ENCODE measurements at places on chromosomes 11 and 22.

DNA sequence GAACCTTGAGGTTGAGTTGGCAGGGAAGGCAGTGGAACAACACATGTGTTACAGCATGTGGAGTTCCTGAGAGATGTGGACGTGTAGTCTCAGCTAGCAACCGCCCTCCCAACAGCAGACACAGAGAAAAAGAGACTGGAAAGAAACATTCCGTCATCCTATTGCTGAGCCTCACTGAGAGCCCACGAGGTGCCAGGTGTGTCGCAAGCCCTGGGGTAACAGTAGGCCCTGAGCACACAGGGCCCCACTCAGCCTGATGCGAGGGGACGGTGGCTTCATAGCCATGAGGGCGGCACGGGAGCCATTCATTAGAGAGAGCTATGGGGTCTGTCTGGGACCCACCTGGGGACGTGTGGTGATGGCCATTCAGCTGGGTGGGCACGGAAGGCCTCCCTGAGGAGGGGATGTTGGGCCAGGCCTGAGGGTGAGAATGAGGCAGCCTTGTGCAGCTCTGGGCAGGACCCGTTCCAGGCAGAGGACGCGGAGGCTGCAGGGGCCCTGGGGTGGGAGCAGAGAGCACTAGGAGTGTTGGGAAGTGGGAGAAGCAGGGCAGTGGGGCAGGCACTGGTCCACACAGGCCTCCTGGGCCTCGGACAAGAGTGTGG, 26.2 kb downstream of the MPPED1 start:
- DNase-seq: no peak

- DNase-seq: no peak
Measured at GRCh38 chr11:123051634-123052033, 10.3 kb downstream of the HSPA8 start.

DNA sequence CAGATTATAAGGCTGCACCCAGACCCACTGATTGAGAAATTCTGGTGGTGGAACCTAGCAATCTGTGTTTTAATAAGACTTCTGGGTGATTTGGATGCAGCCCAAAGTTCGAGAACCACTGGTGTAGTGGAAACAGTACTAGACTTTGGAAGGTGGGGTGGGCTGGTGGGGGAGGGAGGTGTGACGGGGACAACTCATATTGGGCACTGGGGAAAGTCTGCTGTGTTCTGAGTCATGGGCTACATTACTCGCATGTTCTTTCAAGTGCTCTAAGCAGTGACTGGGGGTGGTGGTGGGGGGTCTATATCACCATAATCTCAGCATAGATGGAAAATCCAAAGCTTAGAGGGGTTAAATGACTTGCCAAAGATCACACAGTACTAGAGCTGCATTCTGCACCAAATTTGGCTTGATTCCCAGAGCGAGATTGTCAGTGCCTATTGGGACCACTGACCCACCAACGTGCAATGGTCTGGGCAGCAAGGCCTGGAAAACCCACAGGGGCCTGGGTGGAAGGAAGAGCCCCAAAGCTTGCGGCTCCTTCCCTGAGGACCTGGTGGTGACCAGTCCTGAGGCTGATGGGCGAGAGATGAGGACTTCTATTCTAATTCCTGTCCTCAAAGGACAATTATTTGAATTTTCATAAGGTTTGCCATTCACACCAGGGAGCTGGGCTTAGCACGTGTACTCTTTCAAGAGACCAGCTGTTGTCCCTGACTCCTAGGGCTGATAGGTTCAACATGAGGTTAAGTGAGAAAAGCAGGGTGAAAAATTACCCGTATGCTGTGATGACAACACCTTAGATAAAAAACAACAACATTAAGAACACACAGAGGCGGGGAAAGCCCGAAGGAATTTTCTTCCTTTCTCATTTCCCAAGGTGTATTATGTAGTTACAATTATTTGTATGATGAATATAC, 77.5 kb upstream of the NARS2 start:
- DNase-seq: no peak

DNA sequence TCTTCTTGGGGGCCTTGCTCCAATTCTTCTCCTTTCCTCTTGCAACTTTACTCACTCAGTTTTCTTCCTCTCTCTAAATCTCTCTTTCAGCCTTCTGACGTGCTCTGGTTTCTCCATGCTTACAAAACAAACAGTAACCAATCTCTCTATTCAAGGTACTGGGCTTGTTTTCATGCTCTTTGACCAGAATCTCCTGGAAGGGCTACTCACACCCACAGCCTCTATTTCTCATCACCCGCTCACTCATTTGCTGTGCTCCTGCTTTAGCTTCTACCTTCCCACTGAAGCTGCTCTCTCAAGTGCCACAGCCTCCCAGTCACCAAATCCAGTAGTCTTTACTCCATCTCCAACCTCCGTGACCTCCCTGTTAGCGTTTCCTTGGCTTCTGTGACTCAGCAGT, 60.4 kb downstream of the SERGEF start:
- DNase-seq: no peak

- no peak for DNase-seq
Measured at GRCh38 chr11:109076870-109077269, 345.1 kb upstream of the C11orf87 start.

- no peak for DNase-seq
Measured at GRCh38 chr11:93493252-93493897, 49.8 kb downstream of the SMCO4 start.

GRCh38 chr11:14972581-14973495, 687 bp upstream of the CALCA start:
- no peak for DNase-seq

- peak; percentile 80 for DNase-seq
Measured at GRCh38 chr11:313787-314553, at the start of gene IFITM1. IFITM1 (plus strand) TSS chr11:314040; CDS start chr11:314171, 131 bp downstream.

GRCh38 chr11:119664063-119664572, 64.9 kb downstream of the NECTIN1 start:
- DNase-seq: no peak

- peak; percentile 75 for DNase-seq
Measured at GRCh38 chr11:35260342-35260985, 121.5 kb downstream of the CD44 start.

DNA sequence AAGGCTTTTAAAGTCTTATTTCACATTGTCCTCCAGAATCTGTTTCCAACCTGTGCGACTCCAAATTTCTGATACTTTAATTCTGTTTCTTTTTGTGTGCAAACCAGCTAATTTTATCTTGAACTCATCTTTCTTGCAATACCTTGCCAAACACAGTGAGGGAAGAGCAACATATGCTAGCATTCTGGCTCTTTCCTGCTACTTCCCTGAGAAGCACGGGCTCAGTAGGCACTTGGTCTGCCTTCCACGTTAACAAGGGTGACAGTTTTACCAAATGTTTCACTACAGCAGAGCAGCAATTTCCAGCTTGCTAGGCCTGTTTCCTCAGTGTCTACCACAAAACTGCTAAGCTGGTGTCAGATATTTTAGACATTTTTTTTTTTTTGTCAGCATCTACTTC, 405.8 kb downstream of the NTM start:
- no peak for DNase-seq

GRCh38 chr11:69923196-69923595, 104.0 kb upstream of the FGF3 start:
- no peak for DNase-seq

GRCh38 chr11:83728281-83728680, 442.1 kb upstream of the CCDC90B start:
- no peak for DNase-seq

GRCh38 chr11:58494101-58494500, 13.8 kb downstream of the OR5B21 start:
- DNase-seq: no peak

DNA sequence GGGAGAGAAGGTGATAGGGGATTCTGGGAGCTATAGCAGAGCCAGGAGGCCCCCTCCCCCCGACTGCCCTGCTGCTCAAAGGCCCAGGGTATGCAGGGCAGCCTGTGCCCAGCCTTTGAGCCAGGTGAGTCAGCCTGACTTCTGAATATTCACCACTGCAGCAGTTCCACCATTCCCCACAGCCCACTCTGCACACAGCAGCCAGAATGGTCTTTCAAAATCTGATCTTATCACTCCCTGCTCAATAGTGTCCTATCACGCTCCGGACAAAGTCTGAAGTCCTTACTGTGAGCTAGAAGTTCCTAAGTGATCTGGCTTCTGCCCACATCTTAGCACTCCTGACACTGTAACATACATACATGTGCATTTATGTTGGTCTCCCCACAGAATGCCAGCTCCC, 111.7 kb downstream of the BUD13 start:
- DNase-seq: no peak

GRCh38 chr11:75720639-75721038, 3.0 kb downstream of the MOGAT2 start:
- DNase-seq: no peak

DNA sequence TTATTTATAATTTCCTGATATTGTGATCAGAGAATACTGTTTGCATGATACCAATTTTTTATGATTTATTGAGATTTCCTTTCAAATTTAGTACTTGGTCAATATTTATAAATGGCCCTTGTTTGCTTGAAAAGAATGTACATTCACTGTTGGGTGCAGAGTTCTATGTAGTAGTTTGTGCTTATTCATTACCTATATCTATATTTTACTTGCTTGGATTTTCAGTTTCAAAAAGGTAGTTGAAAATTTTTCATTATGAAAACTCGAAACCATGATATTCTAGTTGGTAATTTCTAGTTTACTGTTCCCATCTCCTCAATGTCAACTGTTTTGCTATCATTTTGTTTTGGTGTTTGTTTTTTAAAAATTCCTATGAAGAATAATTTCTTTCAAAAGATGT, 155.7 kb downstream of the AASDHPPT start:
- no peak for DNase-seq

DNA sequence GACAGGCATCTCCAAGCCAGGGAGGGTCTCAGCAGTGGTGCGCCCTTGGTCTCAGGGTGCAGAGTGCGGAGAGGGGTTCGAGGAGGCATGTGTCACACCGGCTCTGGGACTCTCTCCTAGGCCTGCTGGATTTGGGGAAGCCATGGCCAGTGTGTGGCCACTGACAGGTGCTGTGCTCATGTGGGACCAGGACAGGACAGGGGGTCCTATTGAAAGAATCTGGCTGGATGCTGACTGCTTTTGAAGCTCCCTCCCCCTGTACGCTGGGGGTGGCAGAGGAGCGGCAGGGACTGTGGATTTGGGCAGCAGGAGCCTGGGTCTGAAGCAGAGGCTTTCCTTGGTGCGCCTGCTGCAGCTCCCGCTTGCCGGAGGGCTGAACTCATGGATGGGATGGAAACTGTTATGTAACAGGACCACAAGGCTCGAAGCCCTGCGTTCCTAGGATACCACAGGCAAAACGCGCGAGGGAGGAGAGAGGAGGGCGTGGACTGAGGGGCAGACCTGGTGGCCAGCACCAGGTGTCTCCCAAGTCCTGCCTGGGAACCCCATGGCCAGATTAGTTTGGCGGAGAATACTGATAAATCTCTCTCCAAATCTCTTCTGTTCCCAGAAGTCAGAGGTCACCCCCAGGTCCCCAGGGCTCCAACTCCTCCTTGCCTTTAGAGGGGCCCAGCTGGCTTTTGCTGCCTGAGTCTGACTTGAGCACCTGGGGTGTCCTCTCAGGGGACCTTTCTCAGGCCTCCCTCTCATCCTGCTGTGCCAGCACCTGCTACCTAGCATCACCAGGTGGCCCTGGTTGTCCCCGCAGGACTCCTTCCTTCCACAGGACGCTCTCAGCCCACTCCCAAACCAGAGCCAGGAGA, 13.8 kb upstream of the TEF start:
- DNase-seq: no peak

- DNase-seq: no peak
Measured at GRCh38 chr11:7639643-7640025, 33.7 kb downstream of the CYB5R2 start.

- no peak for DNase-seq
Measured at GRCh38 chr11:94131047-94131717, 2.5 kb downstream of the PANX1 start.

DNA sequence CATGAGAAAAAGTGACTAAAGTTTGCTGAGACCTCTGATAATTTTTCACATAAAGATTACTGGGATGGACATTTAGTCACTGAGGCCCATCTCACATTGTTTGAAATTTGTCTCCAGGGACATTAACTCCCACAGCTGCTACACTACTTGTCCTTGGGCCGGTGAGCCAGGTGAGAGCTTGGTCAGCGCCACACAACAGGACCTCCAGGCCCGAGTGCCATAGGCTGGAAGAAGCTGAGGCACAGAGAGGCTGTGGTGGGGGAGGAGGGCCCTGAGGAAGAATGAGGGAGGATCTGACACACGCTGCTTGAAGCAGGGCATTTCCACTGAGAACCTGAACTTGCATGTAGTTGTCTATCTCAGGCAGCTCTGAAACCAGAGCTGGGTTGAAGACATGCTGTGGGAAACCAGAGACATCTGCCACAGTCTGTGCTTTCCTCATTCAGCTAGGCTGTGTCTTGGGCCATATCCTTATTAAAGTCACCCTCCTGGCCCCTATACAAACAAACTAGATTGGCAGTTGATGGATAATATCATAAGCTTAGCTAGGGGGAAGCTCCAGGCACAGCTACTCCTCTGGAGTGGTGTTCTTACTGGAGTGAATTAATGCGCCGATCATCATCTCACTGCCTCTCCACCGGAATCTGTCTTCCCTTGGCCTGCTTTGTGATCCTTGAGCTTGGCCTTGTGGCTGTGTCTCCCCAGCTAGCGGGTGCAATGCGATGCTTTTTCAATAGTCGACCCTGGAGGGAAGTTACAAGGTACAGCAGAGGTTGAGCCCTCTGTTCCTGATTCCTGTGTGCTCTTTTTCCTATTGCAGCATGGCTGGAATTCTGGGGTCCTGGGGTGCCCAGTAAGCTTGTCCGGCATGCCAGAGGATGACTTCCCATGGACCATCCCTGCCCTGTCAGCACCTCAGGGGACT, 225.3 kb upstream of the B3GAT1 start:
- DNase-seq: no peak

- DNase-seq: no peak
Measured at GRCh38 chr11:42249401-42249800, 789.9 kb upstream of the LRRC4C start.

GRCh38 chr11:134240592-134240991, 12.6 kb downstream of the THYN1 start:
- no peak for DNase-seq

DNA sequence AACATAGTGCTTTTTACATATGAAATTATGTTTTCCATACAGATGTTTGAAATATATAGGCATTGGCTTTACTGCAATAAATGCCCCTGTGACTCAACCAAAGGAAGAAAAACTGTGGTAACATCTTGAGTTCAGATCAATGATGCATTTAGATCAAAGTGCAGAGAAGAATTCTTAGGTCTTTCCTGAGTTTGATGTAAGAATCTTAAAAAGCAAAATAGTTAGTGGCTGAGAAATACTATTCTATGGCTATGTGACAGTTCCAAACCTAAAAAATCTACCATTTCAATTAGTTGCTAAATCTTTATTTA, 93.7 kb downstream of the SOX6 start:
- no peak for DNase-seq

GRCh38 chr22:28903080-28903479, 19.7 kb downstream of the ZNRF3 start:
- no peak for DNase-seq

Measured in HFF-Myc (cell line).